ENCODE measurements at places on chromosomes 4 and X.

GRCh38 chrX:101206471-101206870 lies 13.1 kb upstream of the DRP2 start:
- DNase-seq = no peak

DNA sequence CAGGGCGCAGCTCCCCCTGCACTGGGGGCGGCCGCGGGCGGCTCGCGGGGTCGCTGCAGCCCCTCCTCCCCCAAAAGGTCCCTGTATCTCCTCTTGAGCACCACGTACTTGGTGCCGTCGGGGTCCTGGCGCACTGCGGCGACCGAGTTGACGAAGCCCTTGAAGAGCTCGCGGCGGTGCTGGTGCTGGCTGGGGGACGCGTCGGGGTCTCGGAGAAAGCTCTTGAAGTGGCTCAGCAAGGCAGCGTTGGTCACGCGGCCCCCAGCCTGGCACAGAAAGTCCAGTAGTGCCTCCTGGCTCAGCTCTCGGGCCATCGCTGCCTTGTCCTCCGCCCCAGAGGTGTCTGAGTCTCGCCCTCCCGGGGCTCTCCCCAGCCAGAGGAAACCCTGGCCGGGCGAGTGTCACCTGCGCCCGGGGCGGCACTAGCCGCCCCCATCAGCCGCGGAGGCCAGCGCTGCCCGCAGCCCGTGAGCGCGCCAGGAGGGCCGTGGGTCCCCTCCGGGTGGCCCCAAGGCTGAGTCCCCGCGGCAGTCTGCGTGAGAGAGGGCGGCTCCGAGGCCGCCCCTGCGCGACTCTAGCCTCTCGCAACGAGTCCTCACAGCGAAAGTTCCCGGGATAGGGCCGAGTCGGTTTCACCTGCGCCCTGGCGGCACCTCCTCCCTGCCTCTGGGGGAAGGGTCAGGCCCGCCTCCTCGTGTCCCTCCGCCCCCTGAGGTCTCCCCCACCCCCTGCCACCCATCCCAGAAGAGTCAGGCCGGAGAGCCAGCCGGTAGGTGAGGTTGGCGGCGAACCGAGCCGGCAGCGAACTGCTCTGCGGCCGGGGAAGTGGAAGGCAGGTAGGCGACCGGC lies at the start of gene SOWAHB:
Gene SOWAHB (minus strand): TSS at position 609 of the 849 bp plus-strand sequence. CDS start 295 bp downstream, at position 314.
- DNase-seq = no peak

DNA sequence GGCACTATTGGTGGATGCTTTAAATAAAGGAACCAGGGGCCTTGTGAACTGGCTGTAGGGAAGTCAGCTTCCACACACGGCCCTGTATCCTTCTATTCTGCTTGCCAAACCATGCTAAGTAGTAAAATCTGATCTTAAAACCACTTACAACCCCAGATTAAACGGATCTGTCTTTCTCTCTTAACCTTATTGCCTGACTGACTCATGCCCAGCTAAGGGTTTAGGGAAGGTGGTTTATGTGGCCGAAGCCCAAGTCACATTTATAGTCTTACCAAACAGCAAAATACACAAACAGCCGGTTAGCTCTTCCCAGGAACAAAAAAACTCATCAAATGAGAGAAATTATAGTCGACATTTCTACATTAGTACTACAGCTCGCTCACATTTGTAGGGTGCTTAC lies 988.4 kb upstream of the TENM3 start:
- DNase-seq = no peak

DNA sequence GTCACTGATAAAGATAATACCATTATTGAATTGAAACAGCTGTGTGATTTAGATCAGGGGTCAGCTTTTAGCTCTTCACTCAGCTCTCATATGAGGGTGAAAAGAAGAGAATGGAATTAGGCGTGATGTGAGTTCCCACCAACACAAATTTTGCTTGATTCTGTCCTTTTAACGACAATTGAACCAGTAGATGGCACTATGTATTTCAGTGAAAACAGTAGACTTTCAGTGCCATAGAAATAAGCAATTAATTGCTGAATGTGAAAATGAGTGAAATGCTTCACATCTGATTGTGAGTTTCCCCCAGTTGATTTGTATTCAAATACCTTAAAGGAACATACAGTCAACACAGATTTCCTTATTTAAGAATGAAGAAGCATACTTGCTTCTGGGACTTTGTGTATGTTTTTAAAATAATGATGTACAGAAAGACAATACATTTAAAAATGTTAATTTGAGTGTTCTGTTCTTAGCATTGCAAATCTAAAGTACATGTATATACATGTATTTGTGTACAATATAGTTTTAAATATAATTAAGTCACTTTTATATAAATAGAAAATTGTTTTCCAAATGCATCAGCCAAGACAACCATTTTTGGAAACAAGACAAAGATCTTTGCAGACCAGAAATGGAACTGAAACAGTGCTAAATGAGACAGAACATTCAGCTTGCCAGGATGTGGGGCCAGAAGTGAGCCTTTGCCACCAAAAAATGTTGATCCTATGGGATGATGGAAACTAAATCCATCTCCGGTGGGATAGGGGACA lies 178.8 kb downstream of the SNCA start:
- no peak for DNase-seq

- DNase-seq = no peak
Measured at GRCh38 chr4:25563071-25563564, 92.5 kb upstream of the SLC34A2 start.

GRCh38 chr4:40228497-40229365 lies 31.9 kb downstream of the RHOH start:
- no peak for DNase-seq

GRCh38 chr4:113497154-113497884 lies 264.2 kb downstream of the CAMK2D start:
- no peak for DNase-seq

- no peak for DNase-seq
Measured at GRCh38 chr4:176953021-176953420, 160.3 kb upstream of the VEGFC start.

DNA sequence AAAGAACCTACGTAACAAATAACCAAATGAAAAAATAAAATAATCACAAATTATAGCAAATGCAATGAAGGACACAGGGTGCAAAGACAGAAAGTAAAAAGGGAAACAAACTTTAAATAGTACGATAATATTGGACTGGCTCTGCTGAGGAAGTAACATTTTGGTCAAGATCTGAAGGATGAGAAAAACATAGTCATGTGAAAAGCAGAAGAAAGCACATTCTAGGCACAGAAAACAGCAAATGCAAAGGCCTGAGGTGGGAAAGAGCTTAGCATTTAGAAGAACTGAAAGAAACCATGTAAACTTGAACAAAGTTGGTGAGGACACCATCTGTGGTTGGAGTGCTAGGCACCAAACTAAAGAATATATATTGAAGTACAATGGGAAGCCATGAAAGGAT lies 111.2 kb downstream of the PPP3CA start:
- no peak for DNase-seq

GRCh38 chr4:164924670-164925238 lies 47.8 kb downstream of the APELA start:
- DNase-seq = no peak

GRCh38 chr4:138492176-138492575 lies 250.0 kb upstream of the SLC7A11 start:
- DNase-seq = no peak

- no peak for DNase-seq
Measured at GRCh38 chrX:136816975-136817374, 36.2 kb upstream of the ARHGEF6 start.

- DNase-seq = no peak
Measured at GRCh38 chrX:134095366-134095765, 110.0 kb upstream of the GPC3 start.

GRCh38 chrX:47146936-47147859 lies 2.2 kb downstream of the RBM10 start:
- DNase-seq = no peak

- no peak for DNase-seq
Measured at GRCh38 chr4:158176776-158177175, 4.0 kb upstream of the GASK1B start.

DNA sequence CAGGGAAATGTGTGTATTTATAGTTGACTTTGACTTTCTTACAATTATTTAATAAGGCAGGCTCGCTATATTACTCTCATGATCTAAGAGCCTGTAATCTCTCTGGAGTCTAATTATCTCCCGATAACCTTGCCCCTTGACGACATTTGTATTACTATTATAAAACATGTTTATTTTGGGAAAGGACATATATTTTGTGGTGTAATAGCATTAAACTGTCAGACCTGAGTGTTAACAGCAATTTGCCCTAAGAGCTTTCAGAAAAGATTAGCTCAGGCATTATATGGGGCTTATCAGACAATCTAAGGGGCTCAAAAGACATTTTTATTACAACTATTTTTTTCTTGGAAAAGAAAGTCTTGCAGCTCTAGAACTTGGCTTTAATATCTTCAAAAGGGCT lies 427.9 kb upstream of the SLIT2 start:
- DNase-seq = no peak

DNA sequence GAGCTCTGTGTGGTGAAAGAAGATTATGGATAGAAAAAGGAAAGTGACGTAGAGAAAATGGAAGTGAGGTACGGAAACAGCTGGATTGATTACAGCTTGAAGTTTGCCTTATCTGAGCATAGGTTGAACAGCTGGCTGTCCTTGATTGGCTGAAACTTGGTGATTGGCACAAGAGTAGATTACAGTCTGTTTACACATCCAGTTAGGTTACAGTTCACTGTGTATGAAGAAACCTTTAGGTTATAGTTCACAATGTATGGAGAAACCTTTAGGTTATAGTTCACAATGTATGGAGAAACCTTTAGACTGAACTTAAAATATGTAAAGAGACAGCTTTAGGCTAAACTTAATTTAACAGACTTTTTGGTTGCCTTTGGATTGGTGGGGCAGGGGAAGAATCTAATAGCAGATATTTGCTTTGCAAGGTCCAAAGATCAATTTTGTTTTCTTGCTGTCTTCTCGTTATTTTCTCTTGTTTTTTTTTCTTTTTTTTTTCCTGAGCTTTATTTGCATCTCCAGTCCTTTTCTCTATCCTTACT lies 15.6 kb upstream of the ART3 start:
- DNase-seq = no peak

GRCh38 chr4:93061826-93062225 lies 758.1 kb downstream of the GRID2 start:
- no peak for DNase-seq

DNA sequence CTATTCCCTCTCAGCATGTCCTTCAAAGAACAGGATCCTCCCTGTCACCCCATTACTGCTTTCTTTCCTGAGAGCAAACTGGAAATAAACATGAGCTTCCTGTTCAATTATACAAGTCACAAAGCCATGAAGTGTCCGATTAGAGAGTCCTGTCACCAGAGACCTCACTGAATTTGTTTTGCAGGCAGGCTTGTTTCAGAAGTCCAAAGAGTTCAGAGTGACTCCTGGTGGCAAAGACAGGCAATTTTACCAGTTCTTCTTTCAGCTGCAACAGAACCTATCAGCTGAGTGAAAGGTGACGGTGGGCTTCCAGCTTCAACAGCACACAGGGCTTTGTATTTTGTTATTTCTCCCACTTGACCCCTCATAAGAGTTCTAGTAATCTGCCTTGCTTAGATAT lies 6.4 kb downstream of the ELK1 start:
- DNase-seq = no peak

GRCh38 chr4:28462766-28463700 lies 1602.4 kb downstream of the STIM2 start:
- no peak for DNase-seq

- DNase-seq = no peak
Measured at GRCh38 chrX:9308426-9308825, 156.4 kb upstream of the TBL1X start.

GRCh38 chr4:107801766-107802211 lies 22.9 kb upstream of the SGMS2 start:
- no peak for DNase-seq

- no peak for DNase-seq
Measured at GRCh38 chrX:97401586-97402136, 518.0 kb downstream of the RPA4 start.

- DNase-seq = no peak
Measured at GRCh38 chr4:158133551-158133950, 39.3 kb downstream of the GASK1B start.

DNA sequence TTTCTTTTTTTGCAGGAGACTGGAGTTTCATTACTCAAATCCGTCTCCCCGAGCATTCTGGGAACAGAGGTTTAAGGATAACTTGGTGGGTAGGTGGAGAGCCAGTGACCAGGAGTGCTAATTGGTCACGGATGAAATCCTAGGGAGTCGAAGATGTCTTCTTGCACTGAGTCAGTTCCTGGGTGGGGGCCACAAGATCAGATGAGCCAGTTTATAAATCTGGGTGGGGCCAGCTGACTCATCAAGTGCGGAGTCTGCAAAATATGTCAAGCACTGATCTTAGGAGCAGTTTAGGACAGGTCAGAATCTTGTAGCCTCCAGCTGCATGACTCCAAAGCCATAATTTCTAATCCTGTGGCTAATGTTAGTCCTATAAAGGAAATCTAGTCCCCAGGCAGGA lies 741.3 kb downstream of the PCDH7 start:
- no peak for DNase-seq

DNA sequence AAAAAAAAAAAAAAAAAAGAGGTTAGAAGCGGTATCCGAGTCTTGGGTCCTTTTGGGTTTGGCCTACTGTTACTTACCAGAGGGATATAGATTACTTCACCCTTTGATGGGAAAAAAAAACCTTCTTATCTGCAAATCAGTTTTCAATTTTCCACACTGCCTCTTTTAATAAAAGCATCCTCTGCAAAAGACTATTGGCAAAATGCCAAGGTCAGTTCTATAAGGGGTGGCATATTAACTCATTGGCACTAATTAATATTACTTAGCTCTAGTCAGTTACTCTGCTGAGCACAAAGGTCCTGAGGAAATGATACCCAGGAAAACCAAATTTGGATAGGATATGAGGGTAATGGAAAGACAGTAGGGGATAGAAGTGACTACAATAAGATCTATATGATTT lies 44.3 kb upstream of the MTMR8 start:
- no peak for DNase-seq

DNA sequence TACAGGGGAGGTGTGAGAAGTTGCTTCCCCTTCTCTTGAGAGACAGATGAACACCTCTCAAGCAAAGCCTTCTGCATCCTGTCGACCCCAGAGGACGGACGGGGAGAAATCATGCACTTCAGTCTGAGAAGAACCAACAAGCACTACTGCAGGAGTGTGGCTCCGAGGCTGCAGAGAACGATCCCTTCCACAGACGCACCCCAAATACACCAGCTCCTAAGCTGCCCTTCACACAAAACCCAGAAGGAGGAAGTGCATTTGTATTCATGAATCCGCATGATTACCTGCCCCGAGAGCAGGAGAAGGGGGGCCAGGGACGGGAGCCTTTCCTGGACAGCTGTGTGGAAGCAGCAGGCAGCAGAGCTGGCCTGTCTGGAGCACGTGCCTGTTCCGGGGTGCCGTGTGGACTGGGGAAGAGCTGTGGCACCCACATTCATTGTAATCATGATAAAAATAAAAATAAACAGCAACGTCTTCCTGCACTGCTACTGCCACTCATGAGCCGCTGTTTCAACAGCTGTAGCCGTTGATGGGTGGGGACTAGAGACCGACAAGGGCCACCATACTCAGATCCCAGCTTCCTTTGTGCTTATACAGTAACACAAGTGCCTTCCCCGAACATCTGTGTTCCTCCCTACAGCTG lies 42.9 kb downstream of the ACSL1 start:
- DNase-seq = no peak

Measured in left cardiac atrium (tissue), 4 donors.